Keratinocyte (primary cell): ENCODE measurements at places on chromosomes 11 and 22. TPM values are rescaled to one million over a fixed set of nuclear protein-coding genes. Genes with fewer than 3 reads are reported as not detected.

DNA sequence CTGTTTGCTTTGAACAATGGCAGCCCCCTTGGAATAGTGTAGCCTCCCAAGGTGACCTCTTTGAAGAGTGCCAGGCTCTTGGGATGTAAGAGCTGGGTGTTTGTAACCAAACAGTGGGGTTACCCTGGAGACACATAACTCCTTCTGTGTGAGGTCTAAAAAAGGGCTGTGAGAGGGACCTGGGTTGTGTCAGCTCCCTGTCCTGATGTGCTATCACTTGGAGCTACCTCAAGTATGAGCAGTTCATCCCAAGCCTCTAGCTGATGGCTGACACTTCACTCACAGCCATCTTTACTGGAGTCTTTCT, 40.2 kb downstream of the TSPAN18 start:
- no peaks in the 10 kb centered on the region for H3K4me1 ChIP-seq
- H3K27ac ChIP-seq = no peak overlapping the region
- no peak overlapping the region for H3K4me3 ChIP-seq

DNA sequence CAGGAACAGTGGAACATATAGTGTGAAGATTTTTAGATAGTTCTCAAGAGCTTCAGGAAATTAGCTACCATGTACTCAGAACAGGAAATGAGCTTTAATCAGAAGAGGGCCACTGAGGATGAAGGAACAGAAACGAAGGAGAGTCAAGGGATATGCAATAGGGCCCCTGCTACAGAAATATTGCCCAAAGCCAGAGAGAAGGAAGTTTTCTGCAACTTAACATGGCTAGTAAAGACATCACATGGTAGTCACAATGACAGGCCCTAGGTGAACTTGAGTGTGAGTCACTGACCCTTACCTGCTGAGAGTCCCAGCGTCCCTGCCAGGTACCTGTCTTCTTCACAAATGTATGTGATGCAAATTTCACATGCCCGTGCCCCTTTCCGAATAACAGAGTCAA, 25.2 kb upstream of the CARD16 start:
- no peaks in the 10 kb centered on the region for H3K36me3 ChIP-seq
- H3K4me1 ChIP-seq = peaks cover 11% of the 10 kb centered on the region
- no peak overlapping the region for H3K4me3 ChIP-seq
- H3K27me3 ChIP-seq = no peaks in the 10 kb centered on the region
- no peak overlapping the region for H3K27ac ChIP-seq

- peaks cover 2% of the 10 kb centered on the region for H3K4me1 ChIP-seq
- peaks cover 8% of the 10 kb centered on the region for H3K36me3 ChIP-seq
- H3K27me3 ChIP-seq = no peaks in the 10 kb centered on the region
- no peak for DNase-seq
- no peak within 1 kb of the TSS for H3K27ac ChIP-seq
- peak within 1 kb of the TSS; percentile 64 for H3K4me3 ChIP-seq
Measured at GRCh38 chr11:118530683-118531596, at the start of gene TMEM25. TSS of gene TMEM25 (plus strand) at chr11:118531192. CDS start at chr11:118531802, 610 bp downstream.

GRCh38 chr11:65526744-65527143, 1.9 kb downstream of the SCYL1 start:
- no peak overlapping the region for H3K4me3 ChIP-seq
- DNase-seq = no peak
- H3K4me1 ChIP-seq = peaks cover 10% of the 10 kb centered on the region
- peaks cover 5% of the 10 kb centered on the region for H3K27me3 ChIP-seq
- peaks cover 19% of the 10 kb centered on the region for H3K36me3 ChIP-seq

DNA sequence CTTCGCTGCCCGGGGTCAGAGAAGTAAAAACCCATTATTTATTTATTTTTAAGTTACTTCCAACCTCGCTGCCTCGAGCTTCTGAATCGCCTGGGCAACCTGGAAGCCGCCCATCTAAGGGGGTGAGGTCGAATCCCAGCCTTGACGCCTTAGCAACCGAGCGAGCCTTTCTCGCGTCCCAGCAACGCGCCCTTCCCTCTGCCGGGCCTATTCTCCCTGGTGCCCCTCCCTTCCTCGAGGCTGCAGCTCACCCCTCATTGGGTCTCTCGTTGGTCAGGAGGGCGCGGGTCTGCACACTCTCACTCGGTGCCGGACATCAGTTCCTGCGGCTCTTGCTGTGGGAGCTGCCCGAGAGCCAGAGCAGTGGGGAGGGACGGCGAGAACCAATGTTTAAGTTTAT, at the start of gene CCDC81:
TSS of gene CCDC81 (plus strand) at position 302 of the 400 bp plus-strand sequence. CDS start 277 bp downstream, outside the sequence.
- DNase-seq = no peak
- H3K4me1 ChIP-seq = peaks cover 18% of the 10 kb centered on the region
- H3K27ac ChIP-seq = no peak within 1 kb of the TSS

DNA sequence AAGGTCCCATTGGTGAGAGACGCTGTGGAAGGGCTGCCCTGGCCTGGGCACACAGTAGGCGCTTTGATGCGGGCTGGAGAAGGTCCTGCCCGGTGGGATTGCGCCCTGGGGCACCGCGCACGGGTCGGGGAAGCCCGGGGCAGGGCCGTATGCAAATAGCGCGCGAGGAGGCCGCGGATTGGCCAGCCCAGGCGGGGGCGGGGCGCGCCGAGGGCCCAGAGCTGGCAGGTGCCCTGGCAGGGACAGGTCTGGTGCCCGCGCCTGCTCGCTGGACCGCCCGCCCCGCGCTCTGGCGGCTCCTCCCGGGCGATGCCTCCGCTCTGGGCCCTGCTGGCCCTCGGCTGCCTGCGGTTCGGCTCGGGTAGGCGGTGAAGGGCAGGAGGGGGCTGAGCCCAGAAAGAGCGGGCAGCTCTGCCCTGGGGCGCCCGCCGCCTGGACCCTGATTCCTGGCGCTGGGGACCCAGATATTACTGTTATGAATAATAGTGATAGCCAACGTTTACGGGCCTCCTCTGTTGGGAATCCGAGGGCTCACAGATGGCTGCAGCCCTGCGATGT, at the start of gene UPK3A:
TSS of gene UPK3A (plus strand) at position 245 of the 558 bp plus-strand sequence. CDS start at position 310, 65 bp downstream.
- DNase-seq = no peak
- H3K4me3 ChIP-seq = no peak within 1 kb of the TSS
- peaks cover 2% of the 10 kb centered on the region for H3K4me1 ChIP-seq
- H3K27ac ChIP-seq = no peak within 1 kb of the TSS

GRCh38 chr11:866481-866880, 23.8 kb downstream of the TSPAN4 start:
- no peaks in the 10 kb centered on the region for H3K36me3 ChIP-seq
- no peak overlapping the region for H3K4me3 ChIP-seq
- H3K4me1 ChIP-seq = no peaks in the 10 kb centered on the region
- H3K27ac ChIP-seq = no peak overlapping the region
- peaks cover 2% of the 10 kb centered on the region for H3K27me3 ChIP-seq

DNA sequence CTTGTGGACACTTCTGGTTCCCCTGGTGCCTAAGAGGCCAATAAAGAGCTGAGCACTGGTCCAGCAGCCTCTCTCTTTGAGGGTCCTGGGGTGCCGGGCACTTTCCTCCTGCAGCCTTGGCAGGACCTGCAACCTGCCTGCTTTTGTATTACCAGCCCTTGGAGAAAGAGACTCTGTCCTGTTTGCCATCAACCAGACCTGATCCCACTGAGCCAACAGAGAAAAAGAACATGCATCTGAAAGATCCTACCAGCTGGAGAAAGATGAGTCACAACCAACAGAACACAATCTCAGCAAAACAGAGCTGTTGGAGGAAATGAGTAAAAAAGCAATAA, 321.0 kb downstream of the DDX10 start:
- H3K4me1 ChIP-seq = peaks cover 2% of the 10 kb centered on the region
- no peak overlapping the region for H3K4me3 ChIP-seq
- H3K36me3 ChIP-seq = no peaks in the 10 kb centered on the region

DNA sequence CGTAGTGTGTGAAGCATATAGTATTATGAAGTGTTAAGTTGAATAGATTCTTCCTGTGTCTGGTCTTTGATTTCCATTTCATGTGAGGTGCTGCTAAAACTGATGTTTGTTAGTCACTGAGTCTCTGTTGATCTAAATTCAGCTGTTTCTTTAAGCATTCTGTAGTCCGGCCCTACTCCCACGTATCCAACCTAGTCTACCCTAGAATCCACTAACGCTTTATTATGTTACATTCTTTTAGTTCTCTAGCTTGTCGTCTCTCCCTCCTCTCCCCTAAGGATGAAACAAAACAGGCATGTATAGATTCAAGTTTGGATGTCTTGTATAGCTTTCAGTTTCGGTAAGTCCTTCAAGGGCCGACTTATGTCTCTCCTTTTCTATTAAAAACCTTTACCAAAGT, 4.1 kb downstream of the WEE1 start:
- DNase-seq = no peak
- H3K4me1 ChIP-seq = peaks cover 10% of the 10 kb centered on the region
- H3K27ac ChIP-seq = peak overlapping the region; percentile 95
- peaks cover 8% of the 10 kb centered on the region for H3K36me3 ChIP-seq

DNA sequence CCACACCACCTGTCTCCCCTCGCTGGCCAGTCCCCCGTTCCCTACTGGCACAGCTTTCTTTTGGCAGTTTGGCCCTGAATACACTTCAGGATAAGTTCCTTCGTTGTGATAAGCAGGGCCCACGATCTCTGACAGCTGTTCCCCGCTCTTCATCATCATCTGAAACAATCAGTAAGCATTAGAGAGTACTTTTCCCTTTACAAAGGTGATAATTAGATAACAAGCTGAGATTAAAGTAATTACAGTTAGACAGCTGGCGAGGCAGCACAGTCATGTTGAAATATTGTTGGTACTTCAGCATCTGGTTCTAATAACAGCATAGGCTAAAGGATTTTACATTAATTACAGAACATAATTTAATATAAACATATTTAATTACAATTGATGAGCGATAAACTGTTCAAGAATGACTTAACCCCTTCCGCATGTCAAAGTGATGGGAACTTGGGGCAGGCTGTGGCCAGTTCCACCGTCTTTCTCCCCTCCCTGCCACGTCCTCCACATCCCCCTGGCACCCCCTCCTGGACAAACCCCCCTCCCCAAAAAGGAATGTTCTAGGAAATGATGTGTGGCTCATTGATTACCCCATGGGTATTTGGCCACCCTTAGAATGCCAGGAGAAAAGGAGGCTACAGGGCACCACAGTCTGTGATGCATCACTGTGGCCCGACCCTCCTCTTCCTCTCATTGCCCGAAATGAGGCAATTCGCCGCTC, 134.9 kb downstream of the RCN1 start:
- H3K4me3 ChIP-seq = no peak overlapping the region
- no peaks in the 10 kb centered on the region for H3K36me3 ChIP-seq
- H3K27me3 ChIP-seq = no peaks in the 10 kb centered on the region
- H3K27ac ChIP-seq = no peak overlapping the region

DNA sequence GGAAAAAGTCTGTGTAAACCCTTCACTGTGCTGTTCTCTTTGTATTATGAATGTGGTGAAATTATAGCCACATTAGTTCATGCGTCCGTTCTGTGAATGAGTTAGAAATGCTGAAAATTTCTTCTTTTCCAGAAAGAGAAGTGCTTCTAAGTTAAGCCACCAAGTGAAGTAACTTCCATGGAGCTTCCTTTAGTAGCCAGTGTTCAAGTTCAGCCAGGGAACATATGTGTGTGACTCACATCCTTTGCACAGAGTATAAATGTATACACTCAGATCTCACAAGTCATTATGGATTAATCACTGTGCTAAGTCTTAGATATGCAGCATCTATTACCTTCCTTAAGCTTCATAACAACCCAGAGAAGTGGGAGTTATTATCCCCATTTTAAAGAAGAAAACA, 3.1 kb upstream of the MMP8 start:
- peaks cover 14% of the 10 kb centered on the region for H3K4me1 ChIP-seq
- peak overlapping the region; percentile 7 for H3K27ac ChIP-seq
- H3K27me3 ChIP-seq = no peaks in the 10 kb centered on the region
- peak; percentile 42 for DNase-seq
- H3K4me3 ChIP-seq = no peak overlapping the region
- H3K36me3 ChIP-seq = no peaks in the 10 kb centered on the region

DNA sequence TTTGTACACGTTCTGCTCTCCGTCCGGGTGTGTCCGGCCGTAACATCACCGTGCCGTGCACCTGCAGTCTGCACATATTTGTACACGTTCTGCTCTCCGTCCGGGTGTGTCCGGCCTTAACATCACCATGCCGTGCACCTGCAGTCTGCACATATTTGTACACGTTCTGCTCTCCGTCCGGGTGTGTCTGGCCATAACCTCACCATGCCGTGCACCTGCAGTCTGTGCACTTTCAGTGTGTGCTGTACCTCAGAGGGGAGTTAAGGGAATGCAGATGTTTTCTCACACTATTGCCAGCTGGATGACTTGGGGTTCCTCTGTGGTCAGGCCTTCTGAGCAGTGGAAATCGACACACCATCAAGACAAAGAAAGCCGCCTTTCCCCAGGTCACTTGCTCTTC, 4.2 kb downstream of the TTLL8 start:
- no peak for DNase-seq
- peaks cover 20% of the 10 kb centered on the region for H3K27me3 ChIP-seq
- no peak overlapping the region for H3K27ac ChIP-seq
- H3K4me3 ChIP-seq = no peak overlapping the region
- no peaks in the 10 kb centered on the region for H3K4me1 ChIP-seq

DNA sequence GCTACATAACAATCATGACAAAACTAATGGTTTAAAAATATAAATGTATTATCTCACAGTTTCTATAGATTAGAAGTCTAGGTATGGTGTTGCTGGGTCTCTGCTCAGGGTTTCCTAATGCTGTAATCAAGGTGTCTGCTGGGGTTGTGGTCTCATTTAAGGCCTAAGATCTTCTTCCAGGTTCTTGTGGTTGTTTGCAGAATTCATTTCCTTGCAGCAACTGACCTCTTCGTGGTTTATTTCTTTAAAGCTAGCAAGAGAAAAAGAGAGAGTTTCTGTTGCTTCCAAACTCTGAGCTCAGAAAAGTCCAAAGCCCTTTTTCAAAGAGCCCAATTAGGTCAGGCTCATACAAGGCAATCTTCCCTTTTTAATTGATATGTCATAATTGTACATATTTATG, 452.7 kb upstream of the CCDC179 start:
- no peaks in the 10 kb centered on the region for H3K4me1 ChIP-seq
- DNase-seq = no peak
- no peaks in the 10 kb centered on the region for H3K36me3 ChIP-seq
- no peak overlapping the region for H3K4me3 ChIP-seq

GRCh38 chr11:14318581-14318981, 40.4 kb downstream of the RRAS2 start:
- no peak overlapping the region for H3K4me3 ChIP-seq
- H3K27me3 ChIP-seq = no peaks in the 10 kb centered on the region
- H3K27ac ChIP-seq = peak overlapping the region; percentile 42
- no peaks in the 10 kb centered on the region for H3K36me3 ChIP-seq
- peaks cover 18% of the 10 kb centered on the region for H3K4me1 ChIP-seq

- peaks cover 97% of the 10 kb centered on the region for H3K27me3 ChIP-seq
- H3K36me3 ChIP-seq = no peaks in the 10 kb centered on the region
- H3K27ac ChIP-seq = no peak overlapping the region
- H3K4me1 ChIP-seq = no peaks in the 10 kb centered on the region
- DNase-seq = no peak
Measured at GRCh38 chr11:31805037-31805628, 6.0 kb downstream of the PAX6 start.

DNA sequence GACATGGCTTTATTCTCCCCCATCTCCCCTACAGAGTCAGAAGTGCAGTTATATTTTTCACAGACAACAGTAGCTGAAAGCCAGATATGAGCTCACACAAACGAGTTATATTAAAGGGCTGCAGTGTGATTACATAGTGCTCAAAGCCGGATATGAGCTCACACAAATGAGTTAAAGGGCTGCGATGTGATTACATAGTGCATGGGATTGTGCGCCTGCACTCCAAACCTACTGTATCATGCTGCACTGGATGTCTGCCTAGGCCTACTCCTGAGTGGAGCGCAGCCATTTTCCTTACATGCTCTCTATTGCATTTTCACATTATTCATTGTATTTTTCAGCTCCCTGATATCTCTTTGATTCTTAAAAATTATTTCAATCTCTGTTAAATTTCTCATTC, 414.6 kb upstream of the LARGE1 start:
- H3K4me1 ChIP-seq = no peaks in the 10 kb centered on the region
- H3K27ac ChIP-seq = no peak overlapping the region
- no peaks in the 10 kb centered on the region for H3K36me3 ChIP-seq
- no peaks in the 10 kb centered on the region for H3K27me3 ChIP-seq
- no peak overlapping the region for H3K4me3 ChIP-seq
- no peak for DNase-seq

Gene SCUBE1
- polyA plus RNA-seq = not detected in 3 replicates

Gene ZNF195
- polyA plus RNA-seq = 19.2 to 27.4 TPM (median 19.2 TPM) in 3 replicates

Gene UPB1
- 0.03 TPM in 1 of 3 replicates, not detected in the others for polyA plus RNA-seq
